Stimulated activated CD8-positive, alpha-beta memory T cell treated with anti-CD3 and anti-CD28 coated beads, Interleukin-2, amount 100 ng/mL, for 48 hours (primary cell): ENCODE measurements at places on chromosomes 5 and 9.

DNA sequence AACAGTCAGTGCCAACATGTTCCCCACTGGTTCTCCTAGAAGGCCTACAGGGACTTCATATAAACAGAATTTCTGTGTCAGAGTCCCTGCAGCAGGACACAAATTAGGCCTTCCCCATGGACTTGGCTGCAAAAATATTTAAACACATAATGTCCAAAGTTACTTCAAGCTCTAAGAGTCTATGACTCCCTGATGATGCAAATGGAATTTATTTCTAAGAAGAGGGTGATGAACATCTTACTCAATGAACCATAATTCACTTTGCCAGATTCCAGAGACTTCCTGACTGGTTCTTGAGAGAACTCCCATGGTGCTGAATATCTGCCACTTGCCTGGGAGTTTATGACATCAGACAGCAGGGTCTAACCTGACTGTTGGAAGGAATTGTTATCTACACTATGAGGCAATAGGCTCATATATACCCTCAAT lies 32.7 kb upstream of the ADRA1B start:
- no peak for DNase-seq

DNA sequence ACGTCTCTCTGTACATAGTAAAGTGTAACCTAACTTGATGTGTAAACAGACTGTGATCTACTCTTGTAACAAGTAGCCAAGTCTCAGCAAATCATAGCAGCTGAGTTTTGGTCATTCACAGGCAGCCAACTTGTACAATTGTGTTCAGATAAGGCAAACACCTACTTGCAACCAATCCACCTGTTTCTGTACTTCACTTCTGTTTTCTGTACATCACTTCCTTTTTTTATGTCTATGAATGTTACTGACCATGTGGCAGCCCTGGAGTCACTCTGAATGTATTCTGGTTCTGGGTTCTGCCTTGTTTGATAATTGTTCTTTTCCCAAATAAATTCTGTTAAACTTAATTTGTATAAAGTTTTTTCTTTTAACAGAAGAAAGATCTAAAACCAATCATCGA lies 26.0 kb downstream of the RLN2 start:
- DNase-seq = no peak

DNA sequence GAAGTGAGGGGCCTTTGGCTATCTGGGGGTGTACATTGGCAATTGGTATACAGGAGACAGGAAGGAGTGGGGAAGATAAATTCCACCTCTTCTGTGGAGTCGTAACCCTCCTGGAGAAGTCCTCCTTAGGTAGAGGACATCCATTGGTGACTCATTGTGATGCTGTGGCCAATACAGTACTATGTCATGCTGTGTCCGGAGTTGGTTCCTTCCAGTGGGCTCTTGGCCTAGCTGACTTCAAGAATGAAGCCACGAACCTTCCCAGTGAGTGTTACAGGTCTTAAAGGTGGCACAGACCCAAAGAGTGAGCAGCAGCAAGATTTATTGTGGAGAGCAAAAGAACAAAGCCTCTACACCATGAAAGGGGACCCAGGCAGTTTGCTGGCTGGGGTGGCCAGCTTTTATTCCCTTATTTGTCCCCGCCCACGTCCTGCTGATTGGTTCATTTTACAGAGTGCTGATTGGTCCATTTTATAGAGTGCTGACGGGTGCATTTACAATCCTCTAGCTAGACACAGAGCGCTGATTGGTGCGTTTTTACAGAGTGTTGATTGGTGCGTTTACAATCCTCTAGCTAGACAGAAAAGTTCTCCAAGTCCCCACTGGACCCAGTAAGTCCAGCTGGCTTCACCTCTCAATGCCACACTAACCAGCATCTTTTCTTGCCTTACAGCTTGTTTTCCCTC lies 37.3 kb upstream of the FBP1 start:
- no peak for DNase-seq

- DNase-seq = no peak
These were observed 59.7 kb downstream of the GNA14 start for GRCh38 chr9:77588271-77588937.

GRCh38 chr5:138985683-138986082 lies 110.5 kb upstream of the LRRTM2 start:
- no peak for DNase-seq

- DNase-seq = no peak
These were observed 33.3 kb downstream of the PARP8 start for GRCh38 chr5:50699737-50700136.

DNA sequence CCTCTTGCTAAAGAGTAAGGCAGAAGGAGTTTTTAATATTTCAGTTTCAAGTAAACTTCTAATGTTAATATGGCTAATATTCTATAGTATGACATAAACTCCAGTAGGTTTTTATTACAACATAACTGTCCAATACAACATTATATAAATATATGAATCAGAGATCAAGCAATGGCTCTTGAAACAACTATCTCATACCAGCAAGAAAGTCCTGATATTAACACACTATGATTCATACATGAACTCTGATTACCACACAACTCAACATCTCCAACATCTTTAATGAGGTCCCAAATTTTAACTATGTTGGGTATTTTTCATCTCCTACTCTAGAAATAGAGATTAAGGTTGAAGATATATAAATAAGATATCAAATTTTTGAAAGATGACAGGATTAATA lies 878.3 kb downstream of the TLE1 start:
- DNase-seq = no peak

DNA sequence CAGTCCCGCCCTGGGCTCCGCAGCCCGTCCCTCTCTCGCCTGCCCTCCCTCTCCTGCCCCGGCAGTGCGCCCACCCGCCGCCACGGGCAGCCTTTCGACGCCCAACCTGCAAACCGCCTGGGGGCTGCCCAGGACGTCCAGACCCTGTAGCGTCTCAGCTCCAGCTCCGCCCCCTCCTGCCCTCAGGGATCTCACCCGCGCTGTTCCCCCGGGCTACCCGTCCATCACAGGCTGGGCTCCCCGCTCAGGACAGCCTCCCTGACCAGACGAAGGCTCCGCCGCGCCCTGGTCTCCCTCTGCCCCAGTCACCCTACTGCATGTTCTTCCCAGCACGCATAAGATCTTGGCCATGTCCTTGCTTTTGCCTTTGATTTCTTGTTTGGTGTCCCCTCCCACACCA lies 1.4 kb downstream of the RASGEF1C start:
- DNase-seq = no peak

- DNase-seq = no peak
These were observed 280.7 kb downstream of the KCTD16 start for GRCh38 chr5:144451187-144451973.

DNA sequence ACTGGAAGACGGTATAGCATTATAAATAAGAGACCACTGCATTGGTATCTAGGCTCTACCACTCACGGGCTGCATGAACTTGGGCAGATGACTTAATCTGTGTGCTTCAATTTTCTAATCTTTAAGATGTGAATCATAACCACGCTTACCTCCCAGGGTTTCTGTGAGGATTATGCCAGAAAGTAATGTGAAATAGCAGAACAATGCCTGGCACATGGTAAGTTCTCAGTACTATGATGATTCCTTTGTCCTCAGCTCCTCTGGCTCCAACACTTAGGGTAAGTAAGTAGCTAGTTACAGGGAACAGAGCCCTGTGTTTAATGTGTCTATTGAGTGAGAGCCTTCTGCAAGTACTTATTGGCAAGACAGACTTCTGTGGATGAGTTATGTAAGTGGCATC lies 31.1 kb downstream of the POU4F3 start:
- no peak for DNase-seq

- no peak for DNase-seq
These were observed 10.2 kb downstream of the TJP2 start for GRCh38 chr9:69184266-69184665.
